Sigmoid colon (tissue), 7 donors: ENCODE measurements at places on chromosomes 4 and X. TPM values are rescaled to one million over a fixed set of nuclear protein-coding genes. Genes with fewer than 3 reads are reported as not detected.

The AMER1 gene
- total RNA-seq = 7.5 TPM

DNA sequence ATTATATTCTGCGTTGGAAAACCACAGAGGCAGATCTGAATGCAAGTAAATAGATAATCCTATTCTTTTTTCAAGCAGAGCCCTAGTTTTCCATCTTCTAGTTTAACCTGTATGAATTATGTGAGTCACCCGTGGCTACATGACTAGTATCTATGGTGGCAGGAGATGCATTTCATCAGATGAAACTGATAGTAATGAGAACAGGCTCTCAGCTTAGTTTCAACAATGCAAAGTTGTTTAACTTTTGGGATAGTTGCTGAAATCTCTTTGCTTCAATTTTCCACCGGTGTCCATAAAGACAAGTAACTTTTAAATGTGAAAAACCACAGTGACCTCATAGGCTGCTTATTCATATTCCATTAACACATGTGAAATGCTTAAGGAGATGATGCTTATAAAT lies 1317.4 kb upstream of the TENM3 start:
- no peak for DNase-seq

DNA sequence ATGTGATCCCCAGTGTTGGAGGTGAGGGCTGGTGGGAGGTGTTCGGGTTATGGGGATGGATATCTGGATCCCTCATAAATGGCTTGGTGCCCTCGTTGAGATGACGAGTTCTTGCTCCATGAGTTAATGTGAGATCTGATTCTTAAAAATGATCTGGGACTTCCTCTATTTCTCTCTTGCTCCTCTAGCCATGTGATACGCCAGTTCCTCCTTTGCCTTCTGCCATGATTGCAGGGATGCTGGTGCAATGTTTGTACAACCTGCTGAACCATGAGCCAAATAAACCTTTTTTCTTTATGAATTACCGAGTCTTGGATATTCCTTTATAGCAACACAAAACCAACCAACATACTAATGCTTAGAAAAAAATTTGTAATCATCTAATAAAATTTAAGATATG lies 56.6 kb downstream of the STAP1 start:
- no peak for DNase-seq

GRCh38 chr4:86683983-86684382 lies 89.9 kb downstream of the PTPN13 start:
- DNase-seq = no peak

The MID1 gene
- 34.6 TPM for total RNA-seq

The RIBC1 gene
- total RNA-seq = 0.36 TPM

- DNase-seq = no peak
Measured at GRCh38 chr4:84563002-84563401, 19.9 kb upstream of the CDS1 start.

The RAI2 gene
- 11.8 TPM for total RNA-seq

The UNC5C gene
- 1.8 TPM for total RNA-seq

DNA sequence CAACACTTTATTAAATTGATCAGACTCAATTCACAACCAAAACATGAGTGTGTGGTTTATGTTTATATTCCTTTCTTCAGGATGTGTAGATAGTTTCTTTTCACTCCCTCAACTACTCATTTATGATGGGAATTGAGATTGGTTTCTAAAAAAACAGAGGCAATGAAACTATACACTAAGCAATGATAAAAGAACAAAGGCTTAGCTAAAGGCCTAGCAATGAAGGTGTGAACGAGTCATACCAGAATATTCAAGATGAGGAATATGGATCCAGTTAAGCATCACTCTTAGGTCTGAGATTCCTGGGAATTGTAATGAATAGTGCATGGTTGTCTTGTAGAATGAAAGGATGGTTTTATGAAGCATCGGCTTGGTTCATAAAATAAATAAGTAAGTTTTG lies 17.5 kb upstream of the RASL11B start:
- DNase-seq = no peak

The SH3D19 gene
- total RNA-seq = 105 TPM

- no peak for DNase-seq
Measured at GRCh38 chr4:106238820-106239420, 77.1 kb downstream of the TBCK start.

The REPS2 gene
- total RNA-seq = 6.1 TPM

DNA sequence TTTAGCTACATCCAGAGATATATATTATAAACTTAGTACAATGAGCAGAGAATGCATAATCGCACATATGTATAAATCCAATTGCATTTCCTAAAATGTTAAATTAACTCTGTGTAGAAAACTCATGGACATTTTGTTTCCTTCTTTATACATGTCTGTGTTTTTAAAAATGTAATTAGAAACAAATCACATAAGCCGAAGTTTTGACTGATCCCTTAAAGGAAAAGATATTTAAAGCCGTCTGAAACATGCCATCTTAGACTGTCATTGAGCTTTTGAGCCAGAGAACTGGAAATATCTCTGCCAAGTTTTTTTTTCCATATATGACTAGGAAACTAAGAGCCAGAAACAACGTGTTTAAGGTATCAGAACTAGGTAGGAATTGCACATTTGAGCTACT lies 107.0 kb downstream of the ARAP2 start:
- no peak for DNase-seq

The EMCN gene
- total RNA-seq = 5.3 TPM

The ATP11C gene
- total RNA-seq = 22.4 TPM
